HEK293T (cell line): ENCODE measurements at places on chromosomes 2 and 18.

DNA sequence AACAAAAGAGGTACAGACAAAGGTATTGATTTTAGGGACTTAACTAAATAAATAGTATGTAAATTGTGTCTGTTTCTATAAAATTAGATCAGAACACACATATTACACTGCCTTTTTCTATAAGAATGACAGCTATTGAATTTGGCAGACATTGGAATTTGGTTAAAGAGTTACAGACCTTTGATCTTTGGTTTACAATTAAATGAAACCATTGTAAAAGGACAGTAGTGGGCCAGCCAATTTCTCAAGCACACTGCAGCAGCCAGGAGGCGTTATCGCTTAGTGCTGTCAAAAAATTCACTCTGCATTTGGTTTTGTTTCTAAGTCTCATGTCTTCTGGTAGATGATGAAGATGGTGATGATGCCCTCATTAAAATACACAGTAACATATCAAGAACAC lies 175.9 kb downstream of the NR4A2 start:
- DNase-seq = no peak

GRCh38 chr2:192419786-192420185 lies 225.1 kb upstream of the TMEFF2 start:
- no peak for DNase-seq

DNA sequence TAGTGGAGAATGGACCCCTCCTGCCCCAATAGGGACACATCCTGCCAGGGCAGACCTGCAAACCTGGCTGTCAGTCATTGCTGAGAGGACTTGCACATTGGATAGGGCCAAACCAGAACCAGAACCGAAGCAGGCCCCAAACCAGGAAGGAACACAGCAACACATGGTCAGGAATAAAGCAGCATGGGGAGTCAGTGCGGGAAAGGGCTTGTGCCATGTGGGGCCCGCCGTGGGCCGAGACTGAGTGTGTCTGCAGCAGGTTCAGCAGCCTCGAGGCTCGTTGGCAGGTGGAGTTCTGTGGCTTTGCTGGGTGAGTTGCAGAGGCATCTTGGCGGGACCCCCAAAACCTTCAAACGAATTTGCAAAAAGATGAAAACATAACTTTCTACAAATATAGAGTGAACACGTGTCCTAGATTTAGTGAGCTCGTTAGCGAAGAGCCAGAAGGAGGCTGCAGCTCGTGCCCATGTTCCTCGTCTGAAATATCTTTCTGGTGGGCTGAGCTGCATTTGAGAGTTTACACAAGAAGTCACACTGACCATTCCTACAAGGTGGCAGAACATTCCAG lies 44.9 kb upstream of the LDLRAD4 start:
- DNase-seq = no peak

GRCh38 chr18:2534906-2535305 lies 36.4 kb downstream of the METTL4 start:
- no peak for DNase-seq

- peak; percentile 49 for DNase-seq
These were observed 125.4 kb downstream of the TPO start for GRCh38 chr2:1538663-1539062.

- DNase-seq = peak; percentile 59
These were observed 48.6 kb downstream of the KLHL14 start for GRCh38 chr18:32724071-32724749.

- DNase-seq = no peak
These were observed 242.0 kb upstream of the TANK start for GRCh38 chr2:160918258-160918657.

DNA sequence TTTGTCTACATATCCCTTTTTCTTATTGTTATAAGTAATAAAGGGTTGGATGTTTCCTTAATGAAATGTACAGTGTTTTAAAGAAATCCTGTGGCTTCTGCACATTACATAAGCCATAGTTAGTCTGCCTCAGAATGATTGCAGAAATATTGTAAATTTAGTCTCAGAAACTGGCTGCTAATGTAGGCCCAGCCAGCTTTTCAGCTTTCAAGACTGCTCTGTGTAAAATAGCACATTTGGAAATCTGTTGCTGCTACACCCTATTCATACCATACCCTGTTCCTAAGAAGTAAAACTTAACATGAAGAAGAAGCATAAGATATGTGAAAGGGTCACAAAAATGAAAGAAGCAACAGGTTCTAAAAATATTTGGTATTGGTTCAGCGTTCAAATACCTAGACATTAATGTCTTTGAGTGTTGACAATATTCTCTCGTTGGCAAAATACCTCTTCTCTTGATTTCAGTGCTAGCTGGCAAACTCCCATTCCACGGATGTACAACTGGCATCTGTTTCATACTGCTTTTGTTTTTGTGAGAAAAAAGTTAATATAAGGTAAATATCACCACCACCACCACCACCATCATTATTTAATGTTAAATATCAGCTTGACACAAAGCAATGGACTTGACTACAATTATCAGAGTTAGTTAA lies 19.2 kb upstream of the NCKAP1 start:
- no peak for DNase-seq

DNA sequence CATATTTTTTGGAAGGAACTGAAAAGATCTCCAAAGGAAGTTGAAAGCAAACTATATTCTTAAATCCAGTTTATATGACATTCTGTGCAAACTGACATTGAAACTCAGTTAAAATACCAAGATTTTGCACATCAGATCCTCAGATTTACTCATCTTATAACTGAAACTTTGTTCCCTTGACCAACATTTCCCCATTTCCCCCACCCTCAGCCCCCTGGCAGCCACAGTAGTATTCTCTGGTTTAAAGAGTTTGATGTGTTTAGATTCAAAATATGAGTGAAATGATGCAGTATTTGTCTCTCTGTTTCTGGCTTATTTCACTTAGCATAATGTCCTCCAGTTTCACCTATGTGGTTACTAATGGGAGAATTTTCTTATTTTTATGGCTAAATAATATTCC lies 99.2 kb upstream of the ITGA4 start:
- no peak for DNase-seq

DNA sequence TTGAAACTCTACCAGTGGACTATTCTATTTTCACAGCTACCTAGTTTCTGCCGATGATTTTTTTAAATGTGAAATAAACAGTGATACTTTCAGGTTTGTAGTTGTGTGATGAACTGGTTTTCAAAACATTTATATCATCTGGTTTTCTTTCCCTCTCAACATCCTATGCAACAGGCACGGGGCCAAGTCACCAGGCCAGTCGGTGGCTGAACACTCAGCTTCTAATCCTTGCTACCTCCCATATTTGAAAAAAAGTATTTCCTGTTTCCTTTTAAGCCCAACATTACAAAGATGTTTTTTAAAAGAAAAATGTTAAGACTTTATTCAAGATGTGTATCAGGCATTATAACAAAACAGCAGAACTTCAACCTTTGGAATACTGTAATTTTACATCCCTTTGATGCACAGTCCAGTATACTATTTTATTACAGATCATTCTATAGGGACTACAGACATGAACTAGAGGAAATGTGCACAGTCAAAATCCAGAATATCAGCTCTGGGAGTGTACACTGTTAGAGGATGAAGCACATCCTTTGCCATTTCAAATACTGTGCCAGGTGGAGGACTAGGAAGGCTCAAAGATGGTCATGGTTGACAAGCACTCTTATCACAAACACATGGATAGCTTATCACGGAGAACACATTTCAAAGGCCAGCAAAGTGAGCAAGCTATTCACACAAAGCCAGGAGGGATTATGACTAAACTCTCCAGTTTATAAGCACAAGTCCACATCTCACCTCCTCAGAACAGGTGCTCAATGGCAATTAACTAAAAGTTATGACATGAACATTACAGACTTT lies 14.6 kb downstream of the MRPL35 start:
- DNase-seq = no peak

DNA sequence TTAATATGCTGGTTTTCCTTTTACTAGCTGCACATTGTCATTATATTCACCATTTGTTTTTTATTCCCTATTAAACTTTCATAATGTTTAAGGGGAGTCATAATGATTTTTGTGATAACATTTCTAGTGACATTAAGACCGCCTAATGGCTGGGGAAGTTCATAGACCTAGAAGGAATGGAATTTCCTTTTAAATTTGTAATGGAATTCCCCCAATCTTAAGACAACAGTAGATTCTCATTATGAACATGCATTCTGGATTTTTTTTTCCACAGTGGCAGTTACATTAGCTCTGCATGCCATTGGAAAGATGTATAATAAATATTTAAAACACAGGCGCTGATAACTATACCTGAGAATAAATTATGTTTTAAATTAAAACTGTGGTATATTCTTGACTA lies 8.4 kb downstream of the YPEL5 start:
- DNase-seq = no peak

GRCh38 chr2:120594856-120595685 lies 140.6 kb upstream of the GLI2 start:
- DNase-seq = no peak

GRCh38 chr18:78913830-78914231 lies 65.8 kb upstream of the SALL3 start:
- DNase-seq = no peak

DNA sequence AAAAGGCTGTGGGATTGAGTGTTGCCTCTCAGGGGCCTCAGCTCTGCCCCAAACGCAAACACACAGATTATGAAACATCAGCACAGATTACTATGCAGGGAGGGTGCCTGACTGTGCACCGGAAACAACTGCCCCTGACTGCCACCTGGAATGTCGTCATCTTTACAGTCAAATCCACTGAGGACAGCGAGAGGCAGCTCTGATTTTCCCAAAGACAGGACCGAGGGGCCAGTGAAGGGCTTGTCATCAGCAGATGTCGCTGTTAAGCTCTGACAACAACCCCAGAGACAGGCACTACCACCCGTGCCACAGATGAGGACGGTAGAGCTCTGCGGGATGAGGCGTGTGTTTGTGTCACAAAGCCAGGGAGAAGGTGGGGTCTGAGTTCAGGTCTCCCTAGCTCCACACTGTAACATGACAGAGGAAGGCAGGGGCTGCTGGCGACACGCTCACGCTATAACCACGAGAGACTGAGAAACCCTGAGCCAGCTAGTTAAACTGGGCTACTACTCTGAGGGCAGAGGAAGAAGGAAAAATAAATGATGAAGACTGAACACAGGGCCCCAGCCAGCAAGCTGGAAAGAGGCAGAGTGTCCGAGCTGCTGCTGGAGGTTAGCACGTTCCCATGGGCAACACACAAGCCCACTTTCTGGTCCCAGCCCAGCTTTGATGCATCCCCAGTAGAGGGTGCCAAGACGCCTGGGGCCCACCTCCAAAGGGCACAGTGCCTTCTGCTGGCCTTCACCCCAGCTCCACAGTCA lies 47.0 kb downstream of the PARD6G start:
- DNase-seq = peak; percentile 27

GRCh38 chr2:188315750-188316149 lies 24.1 kb downstream of the GULP1 start:
- DNase-seq = no peak

GRCh38 chr18:56165601-56166355 lies 472.6 kb downstream of the TXNL1 start:
- DNase-seq = no peak

GRCh38 chr2:34901739-34902138 lies 1302.6 kb upstream of the FAM98A start:
- DNase-seq = no peak

- no peak for DNase-seq
These were observed 26.7 kb upstream of the MBOAT2 start for GRCh38 chr2:9030190-9030589.

DNA sequence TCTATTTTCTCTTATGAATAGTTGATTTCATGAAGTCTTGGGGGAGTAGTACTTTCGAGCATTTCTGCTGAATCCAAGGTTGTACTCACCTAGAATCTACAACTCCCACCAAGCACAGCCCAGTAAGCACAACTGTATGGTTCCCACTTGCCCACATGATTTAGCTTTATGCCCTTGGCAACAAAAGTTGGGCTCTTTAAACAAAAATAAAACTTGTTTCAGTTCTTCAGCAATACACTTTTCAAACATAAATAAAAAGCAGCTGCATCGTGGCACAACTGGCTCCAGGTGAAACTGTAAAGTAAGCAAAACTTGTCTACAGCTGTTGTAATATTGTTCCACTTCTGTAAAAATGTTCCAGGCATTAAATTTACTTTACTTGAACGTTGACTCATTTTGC lies 99.8 kb upstream of the FSIP2 start:
- no peak for DNase-seq

DNA sequence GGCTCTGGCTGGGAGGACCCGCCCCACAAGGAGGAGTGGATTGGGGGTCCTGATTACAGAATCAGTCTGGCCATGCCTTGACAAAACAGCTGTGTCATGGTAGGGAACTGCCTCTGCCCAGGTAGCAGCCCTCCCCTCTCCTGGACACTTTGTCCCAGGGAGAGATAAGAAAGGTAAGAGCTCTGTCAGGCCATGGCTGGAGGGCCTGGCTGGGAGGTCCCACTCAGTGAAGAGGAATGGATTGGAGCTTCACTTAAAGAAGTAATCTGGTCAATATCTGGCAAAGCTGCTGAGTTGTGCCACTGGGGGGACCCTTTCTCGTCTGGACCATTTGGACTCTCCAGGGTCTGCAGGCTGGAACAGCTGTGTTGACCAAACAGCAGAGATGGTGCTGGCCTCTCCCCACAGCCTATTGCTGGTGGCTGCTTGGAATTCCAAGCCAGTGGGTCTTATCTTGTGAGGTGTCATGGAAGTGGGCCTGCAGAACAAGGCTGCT lies 75.4 kb downstream of the EPC2 start:
- no peak for DNase-seq

GRCh38 chr2:61707984-61708852 lies 145.6 kb downstream of the FAM161A start:
- no peak for DNase-seq

DNA sequence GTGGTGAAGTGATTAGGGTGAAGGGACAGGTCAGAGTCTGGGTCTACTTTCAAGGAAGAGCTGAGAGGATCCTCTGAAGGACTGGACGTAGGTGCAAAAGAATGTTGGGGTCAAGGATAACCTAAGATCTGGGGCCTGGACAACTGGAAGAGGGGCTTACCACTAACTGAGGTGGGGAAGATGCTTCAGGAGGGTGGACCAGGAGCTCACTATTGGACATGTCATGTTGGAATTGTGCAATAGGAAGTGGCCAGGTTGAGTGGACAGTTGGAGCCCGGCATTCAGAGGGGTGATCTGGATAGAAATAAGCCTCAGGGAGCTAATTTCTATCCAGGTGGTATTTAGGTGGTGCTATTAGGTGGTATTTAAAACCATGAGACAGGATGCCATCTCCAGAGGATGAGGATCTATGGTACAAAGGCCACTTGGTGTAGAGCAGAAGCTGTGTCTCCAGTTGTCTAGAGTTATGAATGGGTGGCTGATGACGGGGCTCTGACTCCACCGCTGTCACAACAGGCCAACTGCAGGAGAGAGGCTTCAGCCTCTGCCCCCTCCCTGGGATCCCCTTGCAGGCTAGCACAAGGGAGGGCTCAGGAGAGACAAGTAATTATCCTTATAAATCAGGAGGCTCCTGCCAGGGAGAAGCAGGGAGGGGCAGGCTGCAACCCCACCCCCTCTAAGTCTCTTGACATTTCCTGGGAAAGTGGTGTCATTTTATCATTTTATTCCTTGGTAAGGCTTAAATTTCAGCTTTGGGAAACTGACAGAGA lies 158.0 kb downstream of the SMAD7 start:
- DNase-seq = no peak

- no peak for DNase-seq
These were observed 43.3 kb upstream of the NFATC1 start for GRCh38 chr18:79352432-79352831.
